ENCODE measurements at places on chromosomes 4 and X.

GRCh38 chr4:16745009-16745635 lies 153.3 kb downstream of the LDB2 start:
- peak; percentile 30 for DNase-seq

- no peak for DNase-seq
Observed at GRCh38 chr4:26879805-26880204, 19.2 kb downstream of the STIM2 start.

- no peak for DNase-seq
Observed at GRCh38 chr4:26729027-26729426, 131.6 kb upstream of the STIM2 start.

DNA sequence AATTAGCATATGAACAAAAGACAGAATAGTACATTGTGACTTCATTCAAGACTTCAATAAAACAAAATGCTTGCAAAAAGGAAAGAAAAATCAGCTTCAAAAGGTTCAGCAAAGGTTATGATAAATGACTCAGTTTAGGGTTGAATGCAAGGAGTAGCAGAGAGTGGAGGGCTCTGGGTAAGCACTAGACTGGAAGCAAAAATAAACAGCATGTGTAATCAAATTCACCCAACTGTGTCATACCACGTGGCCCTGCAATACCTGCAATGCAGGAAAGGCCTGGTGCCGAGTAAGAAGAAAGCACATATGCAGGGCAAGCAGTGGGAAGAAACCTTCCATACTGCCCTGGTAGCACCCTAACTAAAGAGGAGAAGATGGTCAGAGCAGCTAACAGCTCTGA lies 88.7 kb downstream of the ATP11C start:
- no peak for DNase-seq

- peak; percentile 40 for DNase-seq
Observed at GRCh38 chr4:78704981-78705683, 71.0 kb upstream of the BMP2K start.

- DNase-seq = peak; percentile 74
Observed at GRCh38 chr4:78569306-78569821, 17.8 kb downstream of the ANXA3 start.

DNA sequence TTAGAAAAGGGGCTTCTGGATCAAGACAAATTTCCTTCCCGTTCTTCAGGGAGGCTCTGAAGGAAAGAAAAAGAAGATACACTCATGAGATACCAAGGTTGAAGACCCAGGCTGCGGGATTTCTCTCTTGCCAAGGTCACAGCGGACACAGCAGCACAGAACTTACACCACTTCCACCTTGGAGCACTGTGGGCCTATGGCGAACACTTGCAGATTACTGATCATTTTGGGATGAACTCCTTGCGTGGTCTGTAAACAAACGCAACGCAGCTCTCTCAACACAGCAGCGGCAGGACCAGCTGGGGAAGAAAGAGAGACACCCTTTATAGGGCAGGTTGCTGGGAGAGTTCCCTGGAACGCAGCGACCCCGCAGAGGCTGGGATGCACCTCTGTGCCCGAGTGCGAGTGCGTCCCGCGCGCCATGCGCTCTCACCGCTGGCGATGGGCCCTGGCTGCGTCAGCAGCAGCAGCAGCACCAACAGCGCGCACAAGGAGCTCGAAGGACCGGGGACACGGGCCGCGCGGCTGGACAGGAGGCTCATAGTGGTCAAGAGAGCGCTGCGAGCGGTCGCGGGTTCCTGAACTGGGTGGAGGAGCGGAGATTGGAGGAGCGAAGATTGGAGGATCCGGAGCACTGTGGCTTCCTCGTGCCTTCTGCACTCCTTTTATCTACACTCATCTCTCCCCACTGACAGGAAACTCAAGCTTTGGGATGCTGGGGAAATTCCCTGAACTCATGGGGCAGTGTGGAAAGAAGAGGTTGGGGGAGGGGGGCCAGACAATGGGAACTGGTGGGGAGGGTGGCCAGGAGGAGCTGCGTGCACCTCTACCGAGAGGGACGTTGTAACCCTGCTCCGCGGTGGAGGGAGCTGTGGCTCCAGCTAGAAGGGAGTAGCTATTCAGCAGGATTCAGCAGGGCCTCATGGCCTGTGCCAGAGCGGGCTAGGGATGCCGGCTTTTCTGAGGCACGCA lies at the start of gene CXCL5:
CXCL5 (minus strand) TSS at position 638 of the 972 bp plus-strand sequence; CDS start at position 542, 96 bp downstream.
- DNase-seq = no peak

DNA sequence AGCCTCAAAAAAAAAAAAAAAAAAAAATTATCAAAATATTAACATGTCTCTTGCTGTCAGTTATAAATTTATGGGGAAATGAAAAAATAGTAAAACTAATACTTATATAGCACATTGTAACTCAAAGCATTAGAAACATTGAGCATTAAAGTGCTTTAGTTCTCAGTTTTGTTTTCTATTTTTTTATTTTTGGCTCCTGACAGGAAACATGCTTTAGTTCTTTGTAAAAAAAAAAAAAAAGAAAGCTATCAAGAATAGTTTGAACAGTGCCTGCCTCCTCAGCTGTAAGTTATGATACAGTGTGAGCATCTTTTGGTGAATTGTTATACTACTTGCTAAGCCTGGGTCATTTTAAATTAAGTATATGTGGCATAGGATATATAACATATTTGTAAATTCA lies 5.1 kb upstream of the CENPC start:
- no peak for DNase-seq

- no peak for DNase-seq
Observed at GRCh38 chrX:298993-299392, 17.8 kb downstream of the PLCXD1 start.

DNA sequence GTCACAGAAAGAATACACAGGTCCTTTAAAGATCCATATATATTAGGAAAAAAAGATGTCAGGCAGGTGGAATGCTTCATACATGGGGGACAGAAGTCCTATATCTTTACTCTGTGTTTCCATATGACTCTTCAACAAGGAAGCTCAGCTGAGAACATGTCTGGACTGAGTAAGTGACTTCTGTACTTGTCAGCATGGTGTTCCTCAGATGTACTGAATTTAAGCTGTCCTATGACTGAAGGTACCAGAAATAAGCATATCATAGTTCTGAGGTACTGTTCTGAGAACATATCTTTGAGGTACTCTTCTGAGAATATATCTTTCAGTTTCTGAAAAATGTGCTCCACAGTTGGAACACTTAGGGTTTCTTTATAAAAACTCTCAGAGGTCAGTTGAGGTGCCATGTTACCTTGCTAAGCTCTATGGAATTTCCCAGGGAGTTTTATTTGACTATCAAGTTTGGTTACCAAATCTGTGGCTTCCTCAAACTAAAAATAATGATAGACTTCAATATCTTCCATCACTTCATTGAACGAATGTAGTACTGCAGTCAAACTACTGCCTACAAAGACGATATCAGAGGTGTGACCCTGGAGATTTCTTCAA lies 597.2 kb upstream of the GNPDA2 start:
- no peak for DNase-seq

- DNase-seq = no peak
Observed at GRCh38 chrX:135015523-135016245, 6.7 kb downstream of the RTL8B start.

- DNase-seq = no peak
Observed at GRCh38 chr4:74830928-74831327, 36.6 kb upstream of the BTC start.

DNA sequence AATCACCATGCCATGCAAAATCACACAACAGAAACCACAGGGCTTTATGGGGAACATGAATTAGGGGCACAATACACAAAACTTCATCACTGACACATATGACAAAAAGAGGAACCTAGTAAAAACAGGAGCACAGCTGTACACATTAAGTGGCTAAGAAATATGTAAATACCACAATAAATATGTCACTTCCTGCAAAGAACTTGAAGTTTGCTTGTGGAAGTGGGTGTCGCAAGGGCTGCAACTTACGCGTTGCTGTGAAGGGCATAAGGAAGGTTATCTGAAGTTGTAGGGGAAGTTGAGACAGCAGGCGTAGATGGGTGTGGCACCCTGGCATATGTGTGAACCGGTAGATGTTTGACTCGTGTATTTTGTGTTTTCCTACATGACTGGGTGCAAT lies 42.4 kb downstream of the CLCN4 start:
- no peak for DNase-seq

DNA sequence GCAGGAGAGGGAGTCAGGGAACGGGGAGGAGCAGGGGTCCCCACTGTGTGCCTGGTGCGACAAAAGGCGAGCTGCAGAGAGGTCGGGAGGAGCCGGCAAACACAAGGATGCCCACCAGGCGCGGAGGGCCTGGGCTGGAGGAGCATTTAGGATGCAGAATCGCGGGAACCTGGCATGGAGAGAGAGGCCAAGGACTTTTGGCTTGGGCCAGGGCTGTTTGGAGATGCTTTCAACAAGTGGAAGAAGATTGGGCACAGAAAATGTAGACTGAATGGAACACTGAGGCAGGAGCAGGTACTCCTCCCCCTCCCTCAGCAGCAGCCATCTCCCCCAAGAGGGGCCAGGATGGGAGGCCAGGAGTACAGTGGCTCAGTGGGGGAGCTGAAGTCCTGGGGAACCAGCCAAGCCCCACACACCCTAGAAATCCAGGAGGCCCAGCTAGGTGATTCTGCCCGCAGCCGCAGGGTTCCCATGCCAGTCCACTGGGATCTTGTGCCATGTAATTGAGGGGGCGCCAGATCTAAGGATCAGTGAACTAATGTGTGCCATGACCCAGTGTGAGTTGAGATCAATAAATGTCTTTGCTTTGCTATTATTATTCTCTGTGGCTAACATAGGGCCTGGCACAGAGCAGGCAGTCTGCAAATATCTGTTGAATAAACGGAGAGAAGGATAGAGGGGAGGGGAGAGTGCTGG lies 1.1 kb upstream of the ABLIM2 start:
- no peak for DNase-seq

DNA sequence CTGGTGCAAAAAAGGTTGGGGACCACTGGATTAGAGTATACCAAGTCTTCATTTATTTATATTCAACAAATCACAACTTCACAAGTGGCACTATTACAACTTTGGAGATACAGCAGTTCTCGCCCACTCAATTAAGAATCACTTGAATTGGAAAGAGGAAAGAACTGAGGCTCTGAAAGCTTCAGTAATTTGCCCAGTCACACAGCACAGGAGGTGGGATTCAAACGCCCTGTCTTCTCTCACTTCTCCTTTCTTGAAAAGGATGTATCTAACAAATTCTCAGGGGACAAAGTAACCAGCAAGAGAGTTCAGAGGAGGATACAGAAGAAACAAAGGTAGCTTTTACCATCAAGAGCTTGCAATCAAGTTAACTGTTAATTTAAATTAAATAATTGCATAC lies 12.4 kb downstream of the SMIM14 start:
- no peak for DNase-seq

DNA sequence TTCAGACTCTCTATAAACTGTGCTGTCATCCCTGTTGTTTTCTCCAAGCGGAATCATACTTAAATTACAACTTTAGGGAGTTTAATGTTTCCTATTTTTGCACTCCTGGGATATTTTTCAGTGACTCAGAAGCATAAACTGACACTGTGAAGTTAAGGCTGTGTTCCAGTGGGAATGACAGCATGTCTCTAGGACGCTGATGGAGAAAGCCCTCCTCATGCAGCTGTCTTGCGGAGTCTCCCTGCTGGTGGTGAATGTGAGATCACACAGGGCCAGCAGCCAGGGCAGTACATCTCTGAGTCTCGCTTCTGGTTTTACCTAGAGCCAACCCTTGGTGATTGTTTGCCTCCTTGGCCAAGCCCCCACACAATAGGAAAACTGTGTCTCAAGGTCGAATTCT lies 53.3 kb downstream of the NFKB1 start:
- DNase-seq = no peak
